ENCODE measurements at places on chromosomes 5 and 9.

- DNase-seq: no peak
Measured at GRCh38 chr5:41617843-41618515, 107.6 kb upstream of the PLCXD3 start.

DNA sequence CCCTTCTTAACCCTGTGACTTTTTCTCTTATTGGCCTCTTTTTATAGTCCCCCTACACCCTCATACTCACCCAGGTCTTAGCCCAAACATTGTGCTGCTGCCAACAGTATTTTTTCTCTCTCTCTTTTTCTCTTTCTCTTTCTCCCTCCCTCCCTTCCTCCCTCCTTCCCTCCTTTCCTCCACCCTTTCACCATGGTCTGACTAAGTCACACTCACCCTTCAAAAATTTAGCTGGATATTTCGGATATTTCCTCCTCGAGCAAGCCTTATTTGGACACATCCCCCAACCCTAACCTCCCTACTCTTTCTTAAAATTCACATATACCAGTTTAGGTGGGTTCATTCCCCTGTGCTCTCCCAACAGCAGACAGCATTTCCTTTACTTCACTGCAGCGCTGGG is 64.7 kb downstream of the FGF1 start:
- no peak for DNase-seq

GRCh38 chr5:15233566-15233965 is 266.4 kb upstream of the FBXL7 start:
- no peak for DNase-seq

DNA sequence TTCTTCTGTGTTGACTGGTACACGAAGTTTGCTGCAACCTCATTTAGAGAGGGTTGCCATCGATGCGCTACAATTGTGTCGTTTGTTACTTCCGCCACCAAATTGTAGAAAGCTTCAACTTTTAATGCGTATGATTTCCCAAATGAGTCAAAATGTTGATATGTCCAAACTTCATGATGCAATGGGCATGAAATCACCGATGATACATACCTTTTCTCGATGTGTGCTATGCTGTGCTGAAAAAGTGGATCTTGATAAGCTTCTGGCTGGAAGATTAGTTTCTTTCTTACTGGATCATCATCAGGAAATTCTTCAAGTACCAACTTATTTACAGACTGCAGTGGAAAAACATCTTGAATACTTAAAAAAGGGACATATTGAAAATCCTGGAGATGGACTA is 65.7 kb downstream of the TMEM38B start:
- DNase-seq: no peak

DNA sequence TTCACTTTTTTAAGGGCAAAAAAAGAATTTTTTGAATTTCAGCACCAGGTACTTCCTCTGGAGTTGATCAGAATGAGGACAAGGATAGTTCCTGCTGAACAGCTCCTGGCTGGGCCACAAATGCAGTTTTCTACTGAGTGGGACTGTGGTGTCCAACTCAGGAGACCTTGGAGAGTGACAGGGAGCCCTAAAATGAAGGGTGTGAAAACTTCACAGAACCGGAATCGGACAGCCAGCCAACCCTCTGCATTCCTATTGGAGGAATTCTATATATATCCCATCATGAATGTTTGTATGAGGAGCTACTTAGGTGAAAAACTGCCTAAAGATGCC is 40.6 kb downstream of the ANKH start:
- no peak for DNase-seq

- no peak for DNase-seq
Measured at GRCh38 chr9:100222674-100223073, 123.6 kb downstream of the INVS start.

- no peak for DNase-seq
Measured at GRCh38 chr5:48192-48591, 43.8 kb upstream of the PLEKHG4B start.

- DNase-seq: no peak
Measured at GRCh38 chr5:172951371-172952033, 7.7 kb upstream of the RPL26L1 start.

GRCh38 chr9:93431539-93432105 is 19.9 kb upstream of the FAM120A start:
- DNase-seq: no peak

- no peak for DNase-seq
Measured at GRCh38 chr5:126137891-126138280, 285.3 kb upstream of the GRAMD2B start.

DNA sequence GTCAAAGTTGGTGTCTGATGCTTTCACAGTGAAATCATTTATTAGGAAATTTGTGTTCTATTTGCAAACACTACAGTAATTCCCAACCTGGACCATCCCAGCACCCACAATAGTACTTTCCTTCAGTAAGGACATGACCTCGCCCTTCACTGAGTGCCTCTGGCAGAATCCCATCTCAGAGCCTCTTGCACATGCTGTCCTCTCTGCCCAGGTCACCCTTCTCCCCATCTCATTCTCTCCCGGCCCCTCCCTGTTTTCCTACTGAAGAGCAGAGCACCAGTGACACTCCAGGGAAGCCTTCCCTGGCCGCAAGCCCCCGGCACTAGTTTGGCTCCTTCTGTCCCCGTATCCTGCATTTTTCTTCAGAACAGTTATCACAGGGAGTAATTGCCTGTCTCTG is 220.4 kb downstream of the MAPKAP1 start:
- no peak for DNase-seq

GRCh38 chr5:178334861-178335260 is 102.3 kb upstream of the PHYKPL start:
- DNase-seq: no peak

- DNase-seq: no peak
Measured at GRCh38 chr5:146731909-146732659, 146.5 kb downstream of the PPP2R2B start.

- DNase-seq: no peak
Measured at GRCh38 chr5:1778138-1779020, 21.3 kb downstream of the MRPL36 start.

DNA sequence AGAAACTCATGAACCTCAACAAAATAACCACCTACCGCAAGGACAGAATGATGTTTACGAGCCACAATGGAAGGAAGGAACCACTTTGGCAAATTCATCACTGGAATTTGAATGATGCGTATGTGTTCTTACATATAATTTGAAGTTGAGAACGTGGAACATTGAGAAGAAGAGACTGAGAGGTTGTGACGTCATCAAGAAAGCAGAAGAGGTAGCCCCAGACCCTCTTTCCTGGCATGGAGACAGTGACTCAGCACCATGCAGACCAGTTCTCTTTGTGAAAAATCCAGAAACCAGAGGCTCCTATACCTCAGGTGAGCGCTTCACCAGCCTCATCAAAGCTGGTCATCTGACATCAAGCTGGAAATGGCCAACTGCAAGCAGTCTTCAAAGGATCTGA is 124.5 kb downstream of the PDZD2 start:
- DNase-seq: no peak

- no peak for DNase-seq
Measured at GRCh38 chr5:14174230-14174636, 31.1 kb downstream of the TRIO start.

DNA sequence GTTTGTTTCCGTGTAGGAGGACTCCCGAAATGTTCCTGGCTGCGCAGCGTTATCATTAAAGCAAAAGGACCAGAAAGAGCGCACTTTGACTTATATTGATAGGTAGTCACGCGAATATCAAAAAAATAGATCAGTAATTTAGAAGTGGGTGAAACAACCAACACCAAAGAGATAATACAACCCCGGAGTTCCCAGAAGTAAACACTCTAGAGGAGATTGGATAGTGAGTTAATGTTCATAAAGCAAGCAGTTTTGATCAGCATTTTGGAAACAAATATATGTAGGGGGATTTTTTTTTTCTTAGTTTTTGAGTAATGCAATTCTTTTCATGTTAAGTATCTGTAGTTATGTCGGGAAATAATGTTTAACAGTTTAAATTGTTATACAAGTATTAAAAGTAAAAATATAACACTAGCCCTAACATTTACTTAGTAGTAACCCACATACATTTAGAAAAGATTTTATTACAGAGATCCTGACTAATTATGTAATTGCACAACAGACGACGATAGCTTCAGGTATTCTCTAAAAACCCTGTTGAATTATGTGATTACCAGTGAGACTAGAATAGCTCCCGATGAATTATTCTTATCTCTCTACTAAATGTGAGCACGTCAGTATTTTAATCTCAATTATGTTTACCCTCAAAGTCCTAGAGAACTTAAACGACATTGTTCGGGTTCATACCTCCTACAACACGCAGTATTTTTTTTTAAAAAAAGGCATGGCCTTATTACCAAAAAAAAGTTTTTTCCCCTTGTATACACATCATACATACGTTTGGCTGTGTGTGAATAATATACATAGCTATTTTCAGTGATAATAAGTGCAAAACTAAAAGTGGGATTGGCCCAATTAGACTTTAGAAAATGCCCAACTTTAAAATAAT is 9.4 kb upstream of the NFIB start:
- DNase-seq: no peak

DNA sequence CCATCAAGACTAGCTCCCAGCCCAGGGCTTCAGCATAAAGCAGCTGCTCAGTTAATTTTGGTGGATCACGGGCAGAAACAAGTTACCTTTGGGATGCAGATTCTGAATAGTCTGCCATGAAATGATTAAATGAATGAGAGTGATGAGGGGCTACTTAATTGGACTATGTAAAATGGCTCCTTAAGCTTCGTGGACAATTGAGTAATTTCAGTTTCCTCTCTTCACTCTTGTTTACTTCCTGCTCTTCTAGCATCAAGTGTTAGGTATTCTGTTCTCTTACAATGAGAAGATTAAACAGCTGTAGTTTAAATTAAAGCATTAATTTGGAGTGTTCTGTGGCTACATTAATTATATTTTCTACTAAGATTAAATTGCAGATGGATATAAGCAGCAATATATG is 28.1 kb downstream of the PIK3R1 start:
- DNase-seq: no peak

DNA sequence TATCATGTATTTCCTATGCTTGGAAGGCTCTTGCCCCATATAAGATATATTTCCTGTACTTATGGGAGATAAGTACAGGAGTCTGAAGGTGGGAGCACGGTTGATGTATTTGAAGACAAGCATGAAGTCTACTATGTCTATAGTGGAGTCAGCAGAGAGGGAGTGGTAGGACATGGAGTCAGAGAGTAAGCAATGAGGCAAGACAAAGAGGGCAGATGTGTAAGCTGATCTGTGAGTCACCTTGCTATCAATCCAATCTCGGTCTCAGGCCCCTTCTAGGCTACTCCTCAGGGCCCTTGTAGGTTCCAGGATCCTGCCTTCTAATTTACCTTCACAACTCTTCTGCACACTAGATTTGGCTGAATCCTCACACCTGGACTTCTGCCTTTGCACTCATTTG is 105.5 kb downstream of the MACIR start:
- DNase-seq: no peak

GRCh38 chr5:91190314-91190690 is 192.8 kb downstream of the ARRDC3 start:
- DNase-seq: no peak

GRCh38 chr5:58985759-58986158 is 402.9 kb downstream of the RAB3C start:
- no peak for DNase-seq

DNA sequence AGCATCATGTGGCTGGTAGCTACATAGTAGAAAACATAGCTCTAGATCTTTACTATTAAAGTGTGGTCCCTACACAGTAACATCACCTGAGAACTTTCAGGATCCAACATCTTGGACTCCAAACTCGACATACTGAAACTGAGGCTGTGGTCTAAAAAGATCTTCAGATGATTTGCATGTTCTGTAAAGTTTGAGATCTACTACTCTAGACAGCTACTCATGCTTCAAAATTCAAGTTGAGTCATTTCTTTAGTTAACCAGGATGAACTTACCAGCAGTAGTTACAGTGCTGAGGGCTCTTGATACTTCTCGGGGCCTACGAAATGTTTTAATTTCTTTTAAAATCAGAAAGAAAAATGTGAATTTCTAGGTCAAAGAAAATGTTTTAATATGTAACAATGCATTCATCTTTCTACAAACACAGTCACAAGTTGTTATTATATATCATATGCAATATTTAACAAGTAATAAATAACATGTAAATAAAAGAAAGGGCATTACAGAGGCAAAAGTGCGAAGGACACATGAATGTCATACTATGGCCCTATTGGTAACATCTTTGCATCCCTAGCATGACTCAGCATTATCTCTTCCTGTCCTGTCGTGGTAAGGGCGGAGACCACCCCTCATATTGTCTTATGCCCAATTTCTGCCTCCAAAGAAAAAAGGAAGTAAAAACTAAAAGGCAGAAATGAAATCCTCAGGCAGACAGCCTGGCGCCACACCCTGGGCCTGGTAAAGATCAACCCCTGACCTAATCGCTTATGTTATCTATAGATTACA is 563.9 kb upstream of the TLE4 start:
- DNase-seq: no peak

GRCh38 chr9:93979721-93980120 is 24.6 kb upstream of the BARX1 start:
- DNase-seq: no peak

DNA sequence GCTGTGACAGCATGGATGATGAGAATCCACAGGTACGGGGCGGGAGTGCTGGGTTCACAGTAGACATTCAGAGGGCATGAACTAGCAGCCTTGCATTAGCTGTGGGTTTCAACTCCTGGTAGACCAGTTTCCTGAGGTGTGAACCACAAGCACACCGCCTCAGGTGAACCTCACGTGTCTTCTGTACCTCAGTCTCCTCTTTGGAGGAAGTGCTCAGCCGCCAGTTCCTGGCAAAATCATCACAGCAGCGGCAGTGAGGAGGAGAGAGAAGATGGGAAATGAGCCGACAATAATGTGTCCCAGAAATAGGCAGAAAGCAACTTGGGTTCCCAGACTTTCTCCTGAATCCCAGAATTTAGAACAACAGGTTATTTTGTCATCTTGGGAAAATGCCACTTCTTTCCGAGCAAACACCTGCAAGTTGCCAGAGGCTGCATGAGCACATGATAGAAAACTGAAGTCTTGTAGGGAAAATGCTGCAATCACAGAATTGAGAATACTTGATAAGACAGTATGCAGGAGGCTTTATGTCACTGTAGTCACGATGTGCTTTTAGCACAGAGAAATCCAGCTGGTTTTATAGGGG is 258.5 kb downstream of the AOPEP start:
- no peak for DNase-seq

- no peak for DNase-seq
Measured at GRCh38 chr5:171630350-171631065, 155.1 kb upstream of the SMIM23 start.

GRCh38 chr5:58887721-58888409 is 305.0 kb downstream of the RAB3C start:
- no peak for DNase-seq

GRCh38 chr5:179495906-179496455 is 54.4 kb upstream of the RUFY1 start:
- DNase-seq: no peak

DNA sequence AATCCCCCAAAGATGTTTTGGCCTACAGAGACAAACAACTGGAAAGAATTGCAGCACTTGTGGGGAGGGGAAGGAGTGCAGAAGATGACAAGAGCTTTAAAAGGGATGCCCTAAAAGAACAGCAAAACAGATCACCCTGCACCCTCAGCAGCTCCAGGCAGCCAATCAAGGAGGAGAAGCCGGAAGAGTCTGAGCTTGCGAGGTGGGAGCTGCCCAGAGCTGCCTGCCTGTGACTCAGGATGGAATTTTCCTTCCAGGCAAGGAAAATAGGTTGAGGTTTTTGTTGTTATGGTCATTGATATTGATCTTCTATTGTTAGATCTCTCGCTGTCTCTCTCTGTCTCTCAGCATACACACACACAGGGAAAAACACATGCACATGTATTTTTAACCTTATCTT is 70.3 kb upstream of the MAP1B start:
- DNase-seq: no peak
